Fibroblast of skin of abdomen (primary cell): ENCODE measurements at places on chromosomes 6 and 20.
A peak's percentile ranks its signal among the peaks of the same experiment; 100 is the strongest.

- DNase-seq = peak; percentile 77
These were observed 8.7 kb upstream of the RPP40 start for GRCh38 chr6:5012519-5012918.

GRCh38 chr20:24096264-24096663 is 107.7 kb upstream of the GGTLC1 start:
- DNase-seq = no peak

DNA sequence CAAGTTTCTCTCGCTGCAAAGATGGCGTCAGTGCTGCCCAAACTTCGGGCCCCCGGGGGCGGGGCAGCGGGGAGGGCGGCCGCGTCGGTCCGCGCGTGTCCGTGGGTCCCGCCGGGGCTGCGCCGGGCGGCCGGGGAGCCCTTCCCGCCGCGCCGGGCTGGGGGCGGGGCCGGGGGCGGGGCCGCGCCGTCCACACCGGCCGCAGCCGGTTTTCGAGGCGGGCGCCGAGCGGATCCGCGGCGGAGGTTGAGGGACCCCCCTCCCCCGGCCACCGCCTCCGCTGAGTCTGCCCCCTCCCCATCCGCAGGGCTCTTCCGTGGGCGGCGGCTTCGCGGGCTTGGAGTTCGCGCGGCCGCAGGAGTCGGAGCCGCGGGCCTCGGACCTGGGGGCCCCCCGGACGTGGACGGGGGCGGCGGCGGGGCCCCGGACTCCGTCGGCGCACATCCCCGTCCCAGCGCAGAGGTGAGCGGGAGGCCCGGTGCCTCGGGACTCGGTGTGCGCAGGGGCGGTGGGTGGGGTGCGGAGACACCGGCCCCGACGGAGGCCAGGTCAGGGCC is 572 bp downstream of the SLC2A4RG start:
- DNase-seq = peak; percentile 45

DNA sequence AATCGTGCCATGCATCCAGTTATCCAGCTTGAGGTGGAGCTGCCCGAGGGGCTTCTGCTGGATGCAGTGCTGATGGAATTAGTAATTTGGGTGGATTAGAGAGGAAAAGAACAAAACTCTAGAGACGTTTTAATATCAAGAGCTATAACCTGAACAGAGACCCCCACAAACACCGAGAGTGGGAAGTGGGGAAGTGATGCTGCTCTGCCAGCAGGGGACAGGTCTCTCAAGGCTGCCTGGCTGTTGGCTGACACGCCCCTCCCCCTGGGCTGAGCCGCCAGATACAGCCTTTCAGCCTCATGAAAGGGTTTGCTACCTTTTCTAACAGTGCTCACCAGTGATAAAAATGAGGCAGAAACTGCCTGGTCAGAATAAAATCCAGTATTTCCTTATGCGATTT is 9.6 kb downstream of the LEMD2 start:
- no peak for DNase-seq

DNA sequence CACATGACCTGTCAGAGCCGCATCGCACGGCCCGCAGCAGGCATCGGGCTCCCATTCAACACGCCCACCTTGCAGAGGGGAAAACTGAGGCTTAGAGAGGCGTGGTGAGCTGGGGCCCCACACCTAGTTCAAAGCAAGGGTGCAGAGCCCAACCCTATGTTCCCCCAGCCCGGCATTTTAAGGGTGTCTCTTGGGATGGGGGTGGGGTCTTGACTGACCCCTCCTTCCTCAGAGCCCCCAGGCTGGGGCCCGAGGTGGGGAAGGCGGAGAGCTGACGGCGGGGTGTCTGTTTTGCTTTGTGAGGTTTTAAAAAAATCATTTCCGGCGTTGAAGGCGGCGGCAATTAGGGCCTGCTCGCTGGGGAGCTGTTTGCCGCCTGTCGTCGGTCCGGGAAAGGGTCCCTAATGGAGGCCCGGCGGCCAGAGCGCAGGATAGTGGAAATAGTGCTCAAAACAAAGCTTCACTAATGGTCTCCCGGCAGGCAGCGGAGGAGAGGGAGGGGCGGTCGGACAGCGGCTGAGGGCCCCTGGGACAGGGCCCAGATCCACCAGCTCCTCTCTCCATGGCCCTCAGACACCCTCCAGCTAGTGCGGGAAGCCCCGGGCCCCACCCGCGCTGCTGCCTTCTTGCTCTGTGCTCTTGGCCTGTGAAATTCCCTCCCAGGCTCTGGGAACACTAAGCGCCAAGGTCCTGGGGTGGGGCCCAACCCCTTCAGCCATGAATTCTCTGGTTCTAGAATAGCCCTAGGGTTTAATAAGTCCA is 11.9 kb downstream of the VSTM2L start:
- DNase-seq = no peak

DNA sequence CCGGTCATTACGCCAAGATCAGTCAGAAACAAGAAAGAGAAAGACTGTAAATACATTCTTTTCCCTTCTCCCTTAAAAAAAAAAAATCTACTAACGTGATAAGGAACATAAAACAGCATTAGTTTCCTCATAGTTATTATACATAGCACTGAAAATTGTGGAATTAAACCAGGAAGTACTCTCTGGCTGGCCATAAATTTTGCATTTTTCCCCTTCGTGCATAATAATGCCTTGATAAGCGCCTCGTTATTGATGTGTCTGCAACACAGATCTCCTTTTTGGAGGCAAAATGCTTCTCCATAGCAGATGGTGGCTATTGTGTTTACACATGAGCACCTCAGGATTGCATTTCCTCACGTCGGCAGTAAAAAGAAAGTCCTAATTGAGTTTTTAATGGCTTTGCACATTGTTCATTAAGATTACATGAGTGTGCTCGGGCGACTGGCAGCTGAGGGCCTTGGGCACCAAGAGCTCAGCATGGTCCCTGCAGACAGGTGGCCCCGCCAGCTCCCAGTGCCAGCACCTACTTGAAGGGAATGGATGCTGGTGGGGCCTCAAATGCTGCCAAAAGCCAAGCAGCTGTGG is 394.5 kb downstream of the PTPRT start:
- DNase-seq = no peak

DNA sequence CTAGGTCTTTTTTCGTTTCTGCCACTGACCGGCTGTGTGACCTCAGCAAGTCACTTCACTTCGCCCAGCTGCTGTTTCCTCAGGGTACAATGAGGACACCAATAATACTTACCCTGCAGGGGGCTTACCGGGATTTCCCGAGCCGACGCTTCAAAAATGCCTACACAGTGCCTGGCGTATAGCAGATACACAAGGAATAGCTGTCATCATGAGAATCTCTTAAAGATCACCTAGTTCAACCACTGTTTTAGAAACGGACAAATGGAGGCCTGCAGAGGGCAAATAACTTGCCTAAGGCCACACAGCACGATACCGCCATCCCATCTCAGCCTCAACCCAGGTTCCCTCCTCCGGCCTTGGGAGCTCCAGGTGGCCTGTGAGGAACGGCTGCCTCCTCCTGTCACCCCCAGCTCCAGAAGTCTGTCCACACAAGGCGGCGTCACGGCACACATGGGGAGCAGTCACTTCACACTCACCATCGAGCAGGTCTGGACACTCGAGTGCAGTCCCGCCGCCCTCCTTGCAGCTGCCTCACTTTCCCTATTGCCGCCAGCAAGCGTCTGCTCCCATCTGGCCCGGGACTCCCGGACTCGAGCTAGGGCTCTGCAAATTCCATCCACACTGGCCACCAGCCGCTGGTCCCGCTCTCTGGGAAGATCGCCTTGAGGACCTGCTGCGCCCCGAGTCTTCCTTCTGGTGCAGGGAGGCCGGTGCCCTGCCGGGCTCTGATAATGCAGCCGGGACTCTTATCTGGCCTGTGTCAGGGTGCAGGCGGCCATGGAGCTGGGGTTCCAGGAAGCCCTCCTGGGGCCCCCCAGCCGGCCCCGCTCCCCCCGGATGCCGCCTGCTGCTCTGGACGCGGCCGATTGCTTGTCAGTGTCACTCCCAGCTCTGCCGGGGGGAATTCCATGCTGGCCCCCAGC is at the start of gene RIPOR3:
TSS of gene RIPOR3 (minus strand) at position 893 of the 923 bp plus-strand sequence. CDS start at position 479, 414 bp downstream.
- no peak for DNase-seq

DNA sequence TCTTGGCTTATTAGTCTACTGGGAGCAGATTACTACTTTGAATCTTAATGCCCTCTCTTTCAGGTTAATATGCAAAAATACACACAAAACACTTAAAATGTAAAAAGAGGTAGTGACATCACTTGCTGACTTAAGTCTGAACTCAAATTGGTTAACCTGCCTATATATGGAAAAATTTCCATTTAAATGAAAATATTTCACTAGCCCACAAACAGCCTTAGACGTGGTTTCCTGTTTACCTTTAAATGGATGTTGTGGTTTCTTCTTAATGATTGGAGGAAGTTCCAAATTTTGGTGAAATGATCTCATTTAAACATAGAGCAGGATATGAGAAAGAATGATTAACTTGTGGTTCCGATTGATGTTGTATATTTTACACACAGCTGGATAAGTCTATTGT is 553.7 kb downstream of the CD109 start:
- peak; percentile 71 for DNase-seq
